ENCODE measurements at places on chromosomes 16 and 17. TPM values are rescaled to one million over a fixed set of nuclear protein-coding genes. Genes with fewer than 3 reads are reported as not detected.

GRCh38 chr17:58580671-58581070, 66.2 kb upstream of the MTMR4 start:
- no peak for DNase-seq

DNA sequence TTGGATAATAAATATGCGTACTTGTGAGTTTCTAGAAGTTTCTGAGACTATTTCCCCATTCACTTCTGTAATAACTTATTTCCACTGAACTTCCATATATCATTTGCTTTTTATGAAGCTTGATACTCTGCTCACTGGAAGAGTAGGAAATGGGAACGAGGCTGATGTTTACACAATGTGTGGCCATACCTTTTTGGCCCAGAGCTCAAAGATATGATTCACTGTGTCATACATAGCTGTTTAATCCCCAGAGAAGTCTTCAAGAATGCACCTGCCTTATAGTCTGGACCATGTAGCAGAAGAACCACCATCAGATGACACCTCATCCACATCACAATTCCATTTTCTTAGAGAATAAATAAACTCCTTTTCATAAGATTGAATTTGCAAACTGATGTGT, 40.3 kb upstream of the TEKT3 start:
- no peak for DNase-seq

DNA sequence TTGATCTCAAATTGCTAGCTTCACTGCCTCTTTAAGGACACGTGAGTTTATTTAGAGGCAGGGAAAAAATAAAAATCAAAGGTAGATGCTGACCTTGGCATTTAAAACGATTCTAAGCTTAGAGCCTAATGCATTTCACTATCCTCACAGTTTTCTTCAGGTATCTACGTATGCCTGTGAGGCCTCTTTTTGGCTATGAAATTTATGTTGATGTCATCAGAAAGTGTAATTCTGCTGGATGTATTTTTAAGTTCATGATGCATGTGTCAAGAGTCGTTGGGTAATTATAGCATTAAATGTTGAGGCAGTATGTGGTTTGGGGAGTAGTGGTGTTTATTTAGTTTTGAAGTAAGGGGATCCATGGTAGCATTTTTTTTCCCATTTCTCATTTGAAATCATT, 4.2 kb upstream of the KRTAP3-2 start:
- DNase-seq: no peak

DNA sequence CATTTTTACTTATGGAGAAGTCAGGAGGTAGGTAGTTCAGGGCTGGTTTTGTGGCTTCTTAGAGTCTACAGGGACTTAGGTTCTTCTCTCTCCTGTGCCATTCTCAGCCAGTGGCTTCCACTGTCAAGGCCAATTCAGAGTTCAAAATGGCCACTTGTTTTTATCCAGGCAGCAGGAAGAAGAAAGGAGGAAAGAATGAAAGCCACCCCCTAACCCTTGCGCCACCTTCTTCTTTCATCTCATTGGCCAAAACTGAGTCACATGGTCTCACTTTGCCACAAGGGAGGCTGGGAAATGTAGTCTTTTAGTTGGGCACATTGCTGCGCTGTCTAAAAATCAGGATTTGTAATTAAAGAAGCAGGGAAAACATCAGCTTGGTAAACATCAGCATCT, 60.8 kb upstream of the MED9 start:
- peak; percentile 8 for DNase-seq

- DNase-seq: no peak
Measured at GRCh38 chr17:1711804-1712203, 1.6 kb upstream of the TLCD2 start.

GRCh38 chr17:82698974-82699442, 510 bp upstream of the RAB40B start:
- no peak for DNase-seq

The CLEC16A gene
- 36.3 TPM for total RNA-seq

- DNase-seq: no peak
Measured at GRCh38 chr17:42436391-42436790, 13.3 kb upstream of the CAVIN1 start.

GRCh38 chr16:86027373-86028126, 128.6 kb downstream of the IRF8 start:
- no peak for DNase-seq

The STRADA gene
- total RNA-seq: 59.4 TPM

DNA sequence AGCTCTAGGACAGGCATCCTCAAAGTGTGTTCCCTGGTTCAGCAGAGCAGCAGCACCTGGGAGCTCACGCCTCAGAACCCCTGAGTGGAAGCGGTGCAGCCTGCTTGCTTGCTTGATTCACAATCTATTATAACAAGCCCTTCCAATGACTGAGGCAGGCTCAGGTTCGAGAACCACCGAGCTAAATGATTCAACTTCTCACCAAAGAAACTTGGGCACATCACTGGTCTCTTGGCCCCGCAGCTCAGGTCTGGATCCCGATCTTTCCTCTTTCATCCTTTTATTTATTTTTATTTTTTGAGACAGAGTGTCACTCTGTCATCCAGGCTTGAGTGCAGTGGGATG, 24.5 kb downstream of the CLUH start:
- DNase-seq: no peak

The CSHL1 gene
- total RNA-seq: not detected

- DNase-seq: no peak
Measured at GRCh38 chr17:61205931-61206330, 193.7 kb upstream of the TBX2 start.

The KRTAP1-5 gene
- not detected for total RNA-seq

GRCh38 chr16:31505483-31505882, 2.7 kb downstream of the RUSF1 start:
- DNase-seq: no peak

The DOC2A gene
- total RNA-seq: 2.0 TPM

DNA sequence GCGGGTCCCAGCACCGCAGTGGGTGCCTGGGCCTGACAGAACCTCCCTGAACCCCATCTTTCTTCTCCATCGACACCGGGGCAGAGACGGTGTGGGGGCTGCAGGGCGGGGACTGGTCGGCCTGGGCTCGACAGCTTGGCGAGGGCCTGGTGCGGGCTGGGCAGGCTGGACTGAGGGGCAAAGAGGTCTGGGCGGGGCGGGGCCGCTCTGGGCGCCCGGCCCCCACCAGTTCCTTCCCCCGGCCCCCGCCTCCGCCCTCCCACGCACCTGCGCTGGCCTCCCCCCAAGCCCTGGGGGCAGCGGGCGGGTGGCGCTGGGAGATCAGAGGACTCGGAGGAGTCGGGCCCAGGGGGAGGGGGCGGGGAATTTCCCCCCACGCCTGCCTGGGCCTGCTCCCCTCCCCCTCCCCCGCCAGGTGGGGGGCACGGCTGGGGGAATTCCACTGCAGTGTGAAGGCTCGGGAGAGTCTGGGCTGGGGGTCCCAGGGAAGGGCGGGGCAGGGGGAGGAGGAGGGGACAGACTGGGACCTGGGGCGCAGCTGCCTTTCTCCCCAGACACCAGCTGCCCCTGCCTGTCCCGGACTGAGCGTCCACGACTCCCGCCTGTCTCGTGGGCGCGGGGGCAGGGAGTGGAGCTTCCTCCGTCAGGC, 877 bp upstream of the KREMEN2 start:
- DNase-seq: no peak

The STX1B gene
- total RNA-seq: 0.49 TPM

GRCh38 chr17:39122991-39123390, 28.4 kb downstream of the PLXDC1 start:
- no peak for DNase-seq

- no peak for DNase-seq
Measured at GRCh38 chr17:19341641-19342610, 20.6 kb downstream of the B9D1 start.

The CNTNAP1 gene
- total RNA-seq: 2.2 TPM

DNA sequence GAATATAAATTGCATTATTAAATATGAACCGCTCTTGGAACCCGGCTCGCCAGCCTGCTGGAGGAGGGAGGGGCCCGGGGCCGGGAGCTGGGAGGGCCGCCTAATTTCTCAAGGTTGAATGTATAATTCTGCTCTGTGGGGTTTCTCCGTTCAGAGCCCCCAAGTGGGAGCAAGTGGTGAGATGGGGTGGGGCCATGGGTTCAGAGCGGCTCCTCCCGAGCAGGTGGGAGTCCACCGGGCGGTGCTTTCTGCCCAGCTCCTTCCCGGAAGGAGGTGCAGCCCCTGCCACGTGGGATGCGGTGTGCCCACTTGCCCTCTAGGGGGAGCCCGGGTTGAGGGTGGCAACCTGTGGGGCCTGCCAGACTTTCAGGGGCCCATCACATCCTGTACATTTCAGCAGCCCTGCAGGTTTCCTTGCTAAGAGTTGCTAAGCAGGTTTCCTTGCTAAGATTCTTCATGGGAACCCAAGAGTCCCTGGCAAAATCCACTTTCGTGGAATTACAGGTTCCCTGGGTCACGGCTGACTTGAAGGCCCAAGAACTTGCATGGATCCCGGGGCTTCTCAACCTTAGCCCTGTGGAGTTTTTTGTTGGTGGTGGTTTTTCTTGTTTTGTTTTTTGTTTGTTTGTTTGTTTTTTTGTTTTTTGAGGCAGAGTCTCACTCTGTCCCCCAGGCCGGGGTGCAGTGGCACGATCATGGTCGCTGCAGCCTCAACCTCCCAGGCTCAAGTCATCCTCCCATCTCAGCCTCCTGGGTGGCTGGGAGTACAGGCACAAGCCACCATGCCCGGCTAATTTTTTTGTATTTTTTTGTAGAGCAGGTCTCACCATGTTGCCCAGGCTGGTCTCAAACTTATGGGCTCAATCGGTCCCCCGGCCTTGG, 196.7 kb upstream of the GSE1 start:
- DNase-seq: peak; percentile 71

The TBC1D3C gene
- 0.20 TPM for total RNA-seq

DNA sequence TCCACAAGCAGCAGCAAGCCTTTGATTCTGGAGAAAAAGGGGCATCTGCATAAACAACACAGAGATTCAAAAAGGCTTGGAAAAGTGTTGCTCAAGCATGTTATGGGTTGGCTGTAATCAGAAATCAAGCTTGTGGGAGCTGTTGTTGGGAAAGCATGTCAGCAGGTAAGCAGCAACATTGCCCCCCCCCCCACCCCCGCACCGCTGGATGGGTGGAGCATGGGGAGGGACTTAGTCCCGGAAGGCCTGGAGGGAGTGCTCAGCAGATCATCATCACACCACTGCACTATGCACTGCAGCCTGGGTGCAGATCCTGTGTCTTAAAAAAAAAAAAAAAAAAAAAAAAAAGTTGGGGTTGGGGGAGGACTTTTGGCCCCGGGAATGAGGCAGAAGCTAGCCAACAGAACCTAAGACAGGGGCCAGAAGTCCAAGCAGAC, 16.8 kb upstream of the AKAP1 start:
- DNase-seq: no peak

- no peak for DNase-seq
Measured at GRCh38 chr17:56532926-56533325, 60.6 kb upstream of the NOG start.

The CBLN1 gene
- total RNA-seq: not detected

DNA sequence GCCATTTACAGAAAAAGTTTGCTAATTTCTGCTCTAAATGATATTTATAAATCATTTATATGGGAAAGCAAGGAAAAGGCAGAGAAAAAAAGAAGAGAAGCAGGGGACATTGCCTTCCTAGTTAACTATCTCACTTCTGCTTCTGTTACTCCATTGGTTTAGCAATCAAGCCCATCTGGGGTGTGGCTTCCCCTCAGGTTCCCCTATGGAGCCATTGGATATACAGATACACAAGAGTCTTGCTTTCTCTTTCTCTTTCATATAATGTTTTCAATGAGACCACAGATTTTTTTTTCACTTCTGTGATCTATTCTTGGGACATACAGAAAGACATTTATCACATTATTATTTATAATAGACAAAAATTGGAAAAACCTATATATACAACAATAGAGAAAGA, 105.6 kb upstream of the TOM1L1 start:
- no peak for DNase-seq

GRCh38 chr16:73735018-73735417, 561.6 kb upstream of the PSMD7 start:
- DNase-seq: no peak

- no peak for DNase-seq
Measured at GRCh38 chr17:17675925-17676534, 5.2 kb upstream of the RAI1 start.

- no peak for DNase-seq
Measured at GRCh38 chr17:4520060-4520893, 21.6 kb downstream of the SPNS2 start.

GRCh38 chr17:58107306-58107705, 24.1 kb downstream of the DYNLL2 start:
- DNase-seq: no peak

- DNase-seq: no peak
Measured at GRCh38 chr16:5461574-5461973, 364.0 kb upstream of the EEF2KMT start.

DNA sequence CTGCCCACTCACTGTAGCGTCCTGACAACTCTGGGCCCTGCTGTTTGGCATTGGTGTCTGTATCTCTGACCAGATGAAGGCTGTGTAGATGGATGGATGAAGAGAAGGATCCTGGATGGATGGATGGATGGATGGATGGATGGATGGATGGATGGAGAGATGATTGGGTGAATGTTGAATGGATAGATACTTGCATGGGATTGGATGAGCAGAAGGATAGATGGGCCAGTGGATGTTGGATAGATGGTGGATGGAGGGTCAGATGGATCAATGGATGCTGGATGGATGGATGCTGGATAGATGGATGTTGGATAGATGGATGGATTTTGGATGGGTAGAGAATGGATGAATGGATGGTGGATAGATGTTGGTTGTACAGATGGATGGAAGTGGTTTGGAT, 179.6 kb upstream of the GSE1 start:
- DNase-seq: no peak

DNA sequence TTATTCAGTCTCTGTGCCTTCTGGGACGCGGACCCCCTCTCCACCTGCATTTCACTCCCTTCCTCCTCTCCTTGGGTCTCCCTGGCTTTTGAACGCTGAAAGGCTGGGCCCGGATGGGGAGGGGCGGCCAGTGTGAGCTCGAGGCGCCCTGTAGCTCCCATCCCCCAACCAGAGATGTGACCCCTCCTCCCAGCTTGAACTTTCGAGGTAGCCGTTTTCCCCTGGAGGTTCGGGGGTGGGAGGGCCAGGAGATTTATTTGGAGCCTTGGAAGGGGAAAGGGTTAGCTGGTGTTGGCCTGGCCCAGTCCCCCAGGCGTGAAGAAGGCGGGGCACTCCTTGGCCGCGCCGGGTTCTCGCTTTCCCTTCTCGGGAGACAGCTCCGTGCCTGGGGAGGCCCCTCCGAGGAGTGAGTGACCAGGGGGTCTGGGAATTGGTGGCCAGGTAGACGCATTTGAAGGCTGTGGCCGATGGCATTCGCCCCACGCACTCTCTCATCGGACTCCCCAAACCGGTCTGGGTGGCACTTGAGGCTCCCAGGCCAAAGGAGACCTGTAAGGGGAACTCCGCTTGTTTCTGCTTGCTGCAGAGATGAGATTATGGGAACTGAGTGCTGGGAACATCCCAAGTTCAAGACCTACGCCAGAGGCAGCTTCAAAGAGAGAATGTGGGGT, 942 bp downstream of the LDAF1 start:
- DNase-seq: peak; percentile 1

All from activated T-helper 1 cell treated with anti-CD3 and anti-CD28 coated beads, Interleukin-12 subunit alpha, Interleukin-12 subunit beta, Interleukin-2, Interleukin-4 antibody, amounts not matched to agents 30 ng/mL and 10 ng/mL and 1 ng/mL, durations not matched to agents 14 hours and 24 hours and 36 hours (primary cell).